Stimulated activated CD4-positive, alpha-beta T cell treated with anti-CD3 and anti-CD28 coated beads, TNF-alpha, amount 100 ng/mL, for 1 hour (primary cell): ENCODE measurements at places on chromosomes 11 and 22.

- DNase-seq = no peak
Observed at GRCh38 chr11:122405547-122406341, 249.8 kb upstream of the UBASH3B start.

DNA sequence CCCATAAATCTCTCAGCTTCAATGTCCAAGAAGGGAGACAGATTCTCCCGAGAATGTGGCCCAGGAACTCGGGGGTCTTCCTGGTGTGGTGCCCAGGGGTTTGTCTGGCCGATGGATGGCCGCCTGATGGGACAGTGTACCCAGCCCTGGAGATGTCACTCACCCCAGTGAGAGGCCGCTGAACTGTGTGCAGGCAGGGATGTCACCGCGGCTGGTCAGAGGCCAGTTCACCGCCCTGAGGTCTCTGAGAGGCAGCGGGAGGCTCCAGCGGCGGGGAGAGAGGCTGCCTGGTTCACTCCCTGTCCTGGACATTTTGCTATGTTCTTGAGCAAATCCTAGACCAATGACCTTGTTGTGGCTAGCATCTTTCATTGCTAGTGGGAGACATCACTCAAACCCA, 1349.5 kb downstream of the BRD1 start:
- DNase-seq = no peak

GRCh38 chr11:1521382-1522080, 35.0 kb upstream of the MOB2 start:
- DNase-seq = no peak

- no peak for DNase-seq
Observed at GRCh38 chr11:8913961-8914660, 3.1 kb downstream of the AKIP1 start.

GRCh38 chr11:10931761-10932670, 74.2 kb upstream of the ZBED5 start:
- no peak for DNase-seq

DNA sequence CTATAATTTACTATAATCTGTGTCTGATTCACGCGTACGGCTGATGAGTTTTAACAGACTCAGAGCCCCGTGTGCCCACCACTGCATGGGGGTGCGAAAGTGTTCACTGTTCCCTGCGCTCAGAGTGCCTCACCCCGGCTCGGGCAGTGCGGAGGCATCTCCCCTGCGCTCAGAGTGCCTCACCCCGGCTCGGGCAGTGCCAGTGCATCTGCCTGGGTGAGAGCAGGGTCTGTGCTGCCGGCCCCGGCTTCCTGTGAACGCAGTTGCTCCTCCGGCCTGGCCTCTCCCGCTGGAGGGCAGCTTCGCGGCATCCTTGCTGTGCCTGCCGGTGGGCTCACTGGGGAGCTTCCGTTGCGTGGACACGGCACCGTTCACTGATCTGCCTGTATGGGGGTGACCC, 14.2 kb downstream of the PTDSS2 start:
- DNase-seq = no peak

DNA sequence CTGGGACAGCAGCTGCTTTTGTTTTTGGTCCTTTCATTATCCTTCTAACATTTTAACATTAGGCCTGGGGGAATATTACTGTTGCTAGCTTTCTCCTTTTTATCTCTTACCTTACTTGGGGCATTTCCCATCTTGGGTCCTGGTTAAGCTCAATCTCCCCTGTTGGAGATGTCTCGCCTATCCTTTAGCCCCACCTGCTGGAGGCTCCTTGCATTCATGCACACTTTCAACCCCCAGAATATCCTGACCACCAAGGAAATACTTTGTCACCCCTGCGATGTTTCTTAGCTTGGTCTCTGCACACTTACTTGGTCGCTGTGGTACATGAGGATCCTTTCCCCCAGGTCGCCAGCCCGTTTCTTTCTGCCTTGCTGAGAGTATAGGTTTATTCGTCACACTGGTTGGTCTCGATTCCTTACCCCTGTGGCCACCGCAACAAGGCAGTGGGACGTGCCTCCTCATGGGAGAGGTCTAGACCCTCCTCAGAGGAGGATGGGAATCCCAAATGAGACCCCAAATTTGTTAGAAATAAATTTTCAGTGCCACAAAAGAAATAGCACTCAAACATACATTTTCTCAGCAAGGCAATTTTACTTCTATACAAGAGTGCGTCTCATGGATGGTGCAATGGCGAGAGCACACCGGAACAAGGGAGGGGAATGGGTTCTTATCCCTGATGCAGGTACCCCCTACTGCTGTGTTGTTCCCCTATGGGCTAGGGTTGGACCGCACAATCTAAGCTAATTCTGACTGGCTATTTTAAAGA, 5.4 kb upstream of the TXN2 start:
- DNase-seq = peak; percentile 46

DNA sequence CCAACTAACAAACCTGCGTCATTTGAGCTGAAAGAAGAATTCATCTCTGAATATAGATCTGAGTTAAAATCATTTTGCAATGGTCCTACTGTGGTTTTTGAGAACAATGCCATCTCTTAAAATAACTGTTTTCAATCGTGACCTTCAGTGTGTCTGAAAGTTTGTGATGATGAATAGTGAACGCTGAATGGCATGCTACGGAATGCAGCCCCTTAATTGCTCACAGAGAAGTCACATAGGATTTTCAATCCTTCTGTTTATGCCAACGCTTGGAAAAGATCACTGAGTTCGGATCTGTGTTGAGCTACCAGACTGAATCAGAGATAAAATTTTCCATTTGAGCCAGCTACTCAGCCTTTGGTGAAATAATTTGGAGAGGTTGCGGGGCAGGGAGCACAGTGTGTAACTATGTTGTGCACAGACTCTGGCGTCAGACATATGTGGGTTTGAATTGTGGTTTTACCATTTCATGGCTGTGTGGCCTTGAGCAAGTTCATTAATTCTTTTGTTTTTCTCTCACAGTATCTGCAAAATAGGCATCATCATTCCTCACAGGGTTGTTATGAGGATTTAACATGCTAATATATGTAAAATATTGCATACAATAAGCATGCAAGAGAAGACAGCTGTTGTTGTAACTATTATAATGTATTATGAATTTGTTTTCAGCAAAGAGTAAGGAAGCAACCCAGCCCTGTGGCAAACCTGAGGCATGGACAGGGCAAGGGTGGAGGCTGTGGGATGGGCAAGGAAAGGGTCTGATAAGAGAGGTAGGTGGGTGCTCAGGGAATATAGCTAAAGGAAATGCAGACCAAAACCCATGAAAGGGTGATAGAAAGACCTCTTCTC, 679.9 kb downstream of the KCNA4 start:
- no peak for DNase-seq

GRCh38 chr11:130123414-130124040, 36.1 kb upstream of the ST14 start:
- no peak for DNase-seq

GRCh38 chr11:104435494-104435893, 271.5 kb upstream of the PDGFD start:
- no peak for DNase-seq

DNA sequence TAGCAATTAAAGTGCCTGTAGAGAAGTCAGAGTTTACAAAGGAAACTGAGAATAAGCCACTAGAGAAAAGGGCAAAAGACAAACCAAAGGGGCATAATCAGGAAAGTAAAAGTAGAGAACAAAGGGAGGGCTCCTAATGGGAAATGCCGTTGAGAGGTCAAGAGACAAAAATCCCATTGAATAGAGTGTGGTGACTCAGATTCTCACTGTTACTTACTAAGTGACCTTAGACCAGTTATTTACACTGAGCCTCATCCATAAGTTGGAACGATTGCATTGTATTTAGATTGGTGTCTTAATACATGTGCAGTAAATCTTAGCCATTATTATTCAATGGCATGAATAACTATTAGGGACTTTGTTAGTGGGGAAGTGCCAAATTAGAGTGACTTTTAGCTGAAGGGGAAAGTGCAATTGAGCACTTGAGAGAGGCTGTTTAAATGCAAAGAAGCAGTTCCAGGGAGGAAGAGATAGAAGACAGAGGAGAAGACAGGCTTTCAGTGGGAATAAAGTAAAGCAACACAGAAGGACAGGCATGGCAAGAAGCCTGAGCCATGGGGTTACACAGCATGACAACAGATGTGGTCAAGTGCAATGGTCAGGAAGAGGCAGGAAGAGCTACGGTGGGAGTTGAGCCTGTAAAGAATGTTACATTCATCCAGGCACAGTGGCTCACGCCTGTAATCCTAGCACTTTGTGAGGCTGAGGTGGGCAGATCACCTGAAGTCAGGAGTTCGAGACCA, 82.6 kb downstream of the UBASH3B start:
- no peak for DNase-seq

DNA sequence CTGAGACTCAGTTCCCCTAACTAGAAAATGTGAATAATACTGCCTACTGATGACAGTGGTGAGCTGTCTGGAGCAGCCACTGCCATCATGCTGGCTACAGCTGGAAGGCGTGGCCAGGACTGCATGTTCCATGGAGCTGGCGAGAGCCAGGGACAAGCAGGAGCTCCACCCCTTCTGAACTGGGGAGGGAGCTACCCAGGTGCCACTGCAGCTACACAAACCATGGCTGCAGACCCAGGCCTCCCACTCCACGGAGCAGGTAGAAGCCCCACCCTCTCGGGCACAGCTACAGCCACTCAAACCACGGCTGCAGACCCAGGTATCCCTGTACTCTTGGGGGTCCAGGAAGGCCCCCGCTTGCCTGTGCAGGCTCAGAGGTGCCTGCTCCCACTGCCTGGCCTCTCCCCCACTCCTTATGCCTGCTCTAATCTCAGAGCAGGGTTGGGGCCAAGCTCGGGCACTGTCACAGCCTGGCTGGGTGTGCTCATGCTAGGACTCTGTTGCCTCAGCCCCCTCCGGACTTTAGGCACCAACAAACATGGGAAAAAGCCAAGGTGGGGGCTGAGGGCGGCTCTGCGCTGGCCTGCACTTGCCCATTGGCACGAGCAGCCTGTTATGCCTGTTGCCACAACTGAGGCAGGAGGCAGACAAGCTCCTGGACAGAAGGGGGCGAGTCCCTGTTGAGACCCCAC, 51.7 kb downstream of the RAB30 start:
- DNase-seq = no peak

GRCh38 chr11:64000740-64001483, 14.7 kb downstream of the OTUB1 start:
- no peak for DNase-seq

DNA sequence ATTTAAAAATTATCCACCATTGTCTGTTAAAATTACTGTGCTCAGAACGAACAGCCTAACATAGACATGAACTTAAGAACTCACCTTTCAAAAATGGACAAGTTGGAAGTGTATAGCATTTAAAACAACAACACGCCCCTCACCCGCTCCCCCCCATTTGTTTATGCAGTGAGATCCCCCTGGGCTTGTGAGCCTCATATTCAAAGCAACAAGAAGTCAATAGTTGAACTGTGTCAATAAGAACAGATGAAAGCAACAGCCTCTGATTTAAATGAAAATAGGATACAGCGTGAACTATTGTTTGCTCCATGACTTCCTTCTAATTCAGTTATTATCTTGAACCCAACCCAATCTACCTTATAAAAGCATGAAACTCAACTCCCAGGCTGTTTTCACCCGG, 314.2 kb downstream of the BLID start:
- DNase-seq = no peak
